ENCODE measurements at places on chromosomes 4 and X. TPM values are rescaled to one million over a fixed set of nuclear protein-coding genes. Genes with fewer than 3 reads are reported as not detected.
A peak's percentile ranks its signal among the peaks of the same experiment; 100 is the strongest.

DNA sequence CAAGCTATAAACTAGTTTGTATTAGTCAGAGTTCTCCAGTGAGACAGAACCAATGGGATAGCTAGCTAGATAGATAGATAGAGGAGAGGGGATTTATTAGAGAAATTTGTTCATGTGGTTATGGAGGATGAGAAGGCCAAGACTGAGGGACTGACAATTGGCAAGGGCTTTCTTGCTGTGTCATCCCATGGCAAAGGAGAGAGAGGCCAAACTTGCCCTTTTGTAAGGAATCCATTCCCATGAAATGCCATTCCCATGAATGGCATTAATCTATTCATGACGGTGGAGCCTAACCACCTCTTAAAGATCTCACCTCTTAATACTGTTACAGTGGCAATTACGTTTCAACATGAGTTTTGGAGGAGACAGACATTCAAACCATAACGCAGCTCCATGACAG lies 58.1 kb downstream of the LINC00632 start:
- no peak for DNase-seq

DNA sequence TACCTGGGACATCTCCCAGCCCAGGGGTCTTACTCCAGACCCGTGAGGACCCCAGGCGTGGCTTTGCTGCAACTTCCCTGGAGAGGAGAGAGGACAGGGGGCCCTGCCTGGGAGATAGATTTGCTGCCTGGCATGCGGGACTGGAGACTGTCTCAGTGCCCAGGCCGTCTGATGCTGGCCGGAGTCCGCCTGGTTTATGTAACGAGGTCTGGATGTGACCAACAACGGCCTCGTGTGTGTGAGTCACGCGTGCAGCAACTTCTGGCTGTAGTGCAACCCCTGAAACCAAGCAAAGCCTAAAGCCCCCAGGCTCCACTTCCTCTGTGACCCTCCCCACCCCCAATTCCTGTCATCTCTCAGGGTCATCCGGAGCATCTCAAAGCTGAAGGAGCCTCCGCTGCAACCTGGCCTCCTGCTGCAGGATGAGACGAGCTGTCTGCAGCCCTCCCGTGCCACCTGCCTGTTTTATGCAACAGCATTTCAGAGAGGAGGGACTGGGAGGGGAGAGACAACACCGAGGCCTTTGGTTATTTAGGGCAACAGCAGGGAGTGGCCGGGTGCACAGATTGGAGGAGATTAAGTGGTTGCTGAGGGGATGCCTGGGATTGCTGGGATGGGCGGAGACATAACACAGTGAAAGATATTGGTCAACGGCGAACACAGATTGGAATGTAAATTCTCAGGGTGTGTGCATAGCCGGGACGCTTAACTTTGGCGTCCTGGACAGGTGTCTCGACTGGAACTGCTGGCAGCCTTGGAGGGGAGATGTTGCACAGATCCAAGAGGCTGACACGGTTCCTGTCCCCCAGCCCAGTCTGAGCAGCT lies 16.0 kb downstream of the XG start:
- DNase-seq: peak; percentile 23

DNA sequence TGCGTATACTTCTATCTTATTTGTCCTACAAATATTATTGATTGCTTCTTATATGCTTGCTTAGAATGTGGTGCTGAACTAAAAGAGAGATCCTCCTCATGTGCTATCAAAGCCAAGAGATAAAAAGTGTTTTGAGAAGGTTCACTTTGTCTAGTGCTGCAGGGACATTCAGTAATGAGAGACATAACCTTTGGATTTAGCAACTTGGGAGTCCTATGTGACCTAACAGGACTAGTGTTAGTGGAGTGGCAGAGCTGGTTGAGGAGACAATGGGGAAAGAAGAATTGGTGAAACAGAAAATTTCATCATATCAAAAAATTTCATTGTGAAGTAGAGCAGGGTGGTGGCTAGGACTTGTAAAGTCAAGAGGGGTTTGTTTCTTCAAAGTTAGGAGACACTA lies 117.0 kb downstream of the RAPGEF2 start:
- no peak for DNase-seq

DNA sequence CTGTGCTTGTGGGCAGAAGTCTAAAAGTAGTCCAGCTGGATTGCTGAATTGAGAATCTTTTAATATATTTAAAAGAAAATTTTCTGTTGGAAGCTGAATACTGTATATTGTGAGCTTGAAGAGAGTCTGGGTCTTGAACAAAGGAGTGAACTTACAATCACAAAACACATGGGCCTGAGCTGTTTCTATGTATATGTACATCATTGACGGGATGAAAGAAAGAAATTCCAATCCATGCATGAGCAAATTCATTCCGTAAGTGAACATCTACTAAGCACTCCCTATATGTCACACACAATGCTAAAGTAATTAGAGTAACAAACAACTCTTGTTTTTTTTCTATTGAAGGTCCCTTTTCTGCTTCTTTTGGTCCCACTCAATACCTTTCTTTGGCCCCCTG lies 331.0 kb downstream of the HS3ST1 start:
- DNase-seq: no peak

DNA sequence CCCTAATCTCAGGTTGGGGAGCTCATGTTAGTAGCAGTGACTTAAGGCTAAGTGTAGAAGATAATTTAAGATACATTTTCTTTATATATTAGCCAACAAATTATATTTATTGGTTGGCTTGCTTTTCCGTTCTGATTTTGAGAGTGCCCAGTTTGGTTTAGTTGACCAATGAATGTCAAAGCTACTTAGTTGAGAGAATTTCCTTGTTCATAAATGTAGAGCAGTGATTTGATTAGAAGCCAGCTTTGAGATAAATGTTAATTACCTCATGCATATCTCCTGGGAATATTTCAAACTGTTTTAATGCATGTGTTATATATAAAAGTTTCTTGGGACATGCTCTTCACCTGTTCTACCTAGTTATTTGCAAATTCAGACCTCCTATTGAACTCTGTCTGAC lies 44.3 kb downstream of the SPATA18 start:
- no peak for DNase-seq

DNA sequence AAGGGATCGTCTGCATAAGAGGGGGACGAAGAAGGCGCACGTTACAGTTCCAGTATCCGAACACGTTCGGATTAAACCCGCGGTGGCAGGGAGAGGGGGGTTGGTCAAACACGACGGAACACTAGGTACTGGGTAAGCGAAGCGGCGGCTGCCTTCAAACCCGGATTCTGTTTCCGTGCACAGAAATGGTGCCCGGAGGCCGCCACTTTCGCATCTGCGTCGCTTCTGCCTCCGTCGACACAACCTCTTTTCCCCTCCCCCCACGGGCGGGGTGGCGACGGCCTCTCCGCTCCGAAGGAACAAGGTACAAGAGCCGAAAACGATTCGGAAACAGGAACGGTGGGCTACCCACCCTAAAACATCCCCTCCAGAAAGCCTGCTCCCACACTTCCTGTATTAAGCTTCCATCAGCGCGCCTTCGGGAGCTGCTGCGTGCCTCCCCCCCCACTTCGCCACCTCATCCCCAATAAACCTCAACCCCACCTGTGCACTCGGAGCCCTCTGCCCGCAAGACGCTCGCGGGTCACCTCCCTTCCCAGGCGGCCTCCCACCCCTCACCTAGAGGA lies 667 bp downstream of the G3BP2 start:
- DNase-seq: peak; percentile 89

GRCh38 chrX:67544281-67545035 lies 637 bp downstream of the AR start:
- DNase-seq: no peak

GRCh38 chrX:78527818-78528217 lies 131.3 kb downstream of the RTL3 start:
- DNase-seq: no peak

- DNase-seq: no peak
Measured at GRCh38 chr4:150343796-150344195, 238.2 kb upstream of the MAB21L2 start.

- DNase-seq: no peak
Measured at GRCh38 chr4:55763996-55764395, 55.6 kb upstream of the EXOC1L start.

- no peak for DNase-seq
Measured at GRCh38 chrX:136487647-136488046, at the start of gene BRS3. BRS3 (plus strand) TSS chrX:136487947; CDS start chrX:136488115, 168 bp downstream.

- no peak for DNase-seq
Measured at GRCh38 chrX:129726307-129727111, 12.3 kb upstream of the XPNPEP2 start.

DNA sequence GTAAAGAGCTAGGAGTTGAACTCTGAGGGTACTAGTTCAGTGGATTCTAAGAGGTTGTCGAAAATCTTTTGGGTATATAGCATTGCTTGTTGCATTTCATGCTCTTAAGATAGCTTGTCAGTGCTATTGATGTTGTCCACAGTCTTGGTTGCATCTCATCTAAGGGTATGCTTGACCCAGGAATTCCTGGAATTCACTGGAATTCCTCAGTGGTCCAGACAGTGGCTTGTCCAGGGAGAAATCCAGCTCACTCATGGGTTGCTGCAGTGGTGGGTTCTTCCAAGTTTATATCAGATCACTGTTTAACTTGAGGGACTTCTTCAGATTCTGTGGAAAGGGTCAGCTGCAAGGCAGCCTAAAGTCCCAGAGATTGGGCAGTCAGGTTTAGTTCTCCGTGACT lies 29.8 kb upstream of the SMARCAD1 start:
- DNase-seq: no peak

GRCh38 chr4:139227729-139228404 lies 50.8 kb upstream of the ELF2 start:
- no peak for DNase-seq

DNA sequence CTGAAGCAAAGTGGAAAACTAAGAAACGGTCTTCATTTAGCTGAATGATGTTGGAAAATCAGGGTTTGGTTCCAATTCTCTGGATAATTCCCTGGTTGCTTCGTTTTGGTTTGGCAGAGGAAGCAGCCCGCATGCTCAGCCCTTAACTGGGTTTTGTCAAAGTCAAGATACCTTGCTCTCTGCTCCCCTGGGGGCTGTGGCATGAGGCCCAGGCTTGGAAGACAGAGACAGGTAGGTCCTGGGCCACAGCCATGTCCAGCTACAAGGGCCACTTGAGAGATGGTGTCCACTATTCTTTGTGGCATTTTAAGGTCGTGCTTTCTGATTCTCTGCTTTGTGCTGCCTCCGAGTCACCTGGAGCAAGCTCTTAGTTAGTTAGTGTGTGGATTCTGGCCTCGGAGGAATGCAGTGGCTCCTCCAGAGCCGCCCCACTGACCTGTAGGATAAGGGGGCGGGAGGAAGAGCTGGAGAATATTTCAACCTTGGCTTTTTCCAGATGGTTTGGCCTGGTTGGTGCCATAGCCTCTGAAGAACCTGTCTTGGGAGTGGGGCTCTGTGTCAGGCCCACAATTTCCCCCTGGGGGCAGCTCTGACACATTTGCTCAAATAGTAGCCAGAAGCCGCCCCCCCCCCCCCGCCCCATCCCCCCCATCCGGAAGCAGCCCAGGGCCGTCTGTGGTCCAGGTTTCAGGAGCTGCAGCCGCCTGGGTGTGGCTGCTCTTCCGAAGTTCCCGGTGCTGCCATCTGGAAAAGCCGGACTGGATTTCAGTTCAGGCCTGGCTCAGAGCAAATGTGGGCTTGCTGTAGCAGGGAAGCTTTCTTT lies 147.1 kb downstream of the NHS start:
- no peak for DNase-seq

DNA sequence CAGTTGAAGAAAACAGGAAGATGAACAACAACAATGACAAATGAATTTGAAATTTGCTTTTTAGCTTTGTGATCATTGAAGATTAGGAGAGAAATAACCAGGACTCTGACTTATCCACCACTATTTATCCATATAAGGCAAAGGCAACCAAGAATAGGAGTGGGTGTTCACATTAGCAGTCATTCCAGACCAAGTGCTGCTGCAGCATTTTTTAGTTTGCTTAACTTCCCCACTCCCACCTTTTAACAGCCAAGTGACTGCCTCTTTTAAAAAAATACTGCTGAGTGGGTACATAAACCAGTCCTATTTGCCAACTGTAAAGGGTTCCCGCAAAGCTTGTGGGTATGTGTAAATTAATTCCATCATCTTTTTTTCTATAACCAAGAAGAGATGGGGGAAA lies 230.9 kb downstream of the IQCM start:
- DNase-seq: no peak

- DNase-seq: no peak
Measured at GRCh38 chrX:148755111-148755510, 254.7 kb downstream of the AFF2 start.

DNA sequence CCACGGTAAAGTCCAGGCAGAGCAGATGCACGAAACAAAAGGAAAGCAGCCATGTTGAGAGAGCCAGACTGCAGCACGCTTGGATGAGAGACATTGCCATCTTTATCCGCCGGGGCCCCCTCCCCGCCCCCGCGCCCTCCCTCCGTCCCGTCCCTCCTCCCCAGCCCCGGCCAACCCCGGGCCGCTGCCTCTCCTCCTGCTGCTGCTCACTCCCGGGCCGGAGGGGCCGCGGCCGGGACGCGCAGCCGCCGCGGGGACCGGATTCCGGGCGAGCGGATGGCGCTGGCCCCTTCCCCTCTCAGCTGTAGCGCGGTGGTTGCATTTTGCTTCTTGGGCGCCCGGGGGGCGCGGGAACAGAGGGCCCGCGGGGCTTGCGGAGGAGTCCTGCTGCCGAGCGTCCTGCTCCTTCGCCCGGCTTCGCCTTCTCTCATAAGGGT lies 542 bp downstream of the RNF150 start:
- peak; percentile 26 for DNase-seq

DNA sequence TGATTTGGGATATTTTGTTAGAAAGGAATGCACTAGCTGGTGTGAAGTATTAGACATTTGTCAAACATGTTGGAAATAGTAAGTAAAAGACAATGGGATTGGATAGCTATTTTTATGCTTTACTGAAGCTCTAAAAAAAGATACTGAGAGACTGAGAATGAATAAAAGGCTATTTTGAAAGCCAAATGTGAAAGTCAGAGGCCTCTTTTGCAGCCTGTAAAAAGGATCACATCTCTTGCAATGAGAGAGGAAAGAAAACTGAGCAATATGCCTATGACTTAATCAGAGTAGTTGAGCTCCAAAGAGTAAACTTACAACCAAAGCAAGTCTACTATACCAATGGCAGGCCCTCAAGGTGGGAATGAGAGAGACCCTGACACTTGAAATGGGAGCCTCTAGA lies 212.6 kb upstream of the LCORL start:
- no peak for DNase-seq

DNA sequence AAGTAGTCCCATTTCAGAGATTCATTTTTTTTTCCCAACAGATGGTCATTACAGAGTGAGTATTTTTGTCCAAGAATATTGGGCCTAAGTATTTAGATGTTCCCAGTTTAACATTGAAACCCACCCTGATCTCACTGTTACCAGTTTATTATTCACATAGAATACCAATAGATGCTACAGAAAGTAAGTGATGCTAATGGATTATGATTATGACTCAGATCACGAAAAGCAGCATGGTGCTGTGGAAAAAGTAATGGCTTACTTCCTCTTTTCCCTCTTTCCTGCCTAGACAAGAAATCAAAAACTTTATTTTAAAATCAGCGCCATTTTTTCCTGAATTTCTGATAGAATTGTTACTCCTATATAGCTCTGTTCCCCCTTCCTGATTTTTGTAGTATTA lies 51.9 kb downstream of the GSPT2 start:
- DNase-seq: no peak

- no peak for DNase-seq
Measured at GRCh38 chr4:4539481-4539880, 2.4 kb downstream of the STX18 start.

The ZIC3 gene
- total RNA-seq: not detected

The CHIC2 gene
- 21.2 TPM for total RNA-seq

The EFNB1 gene
- 68.5 TPM for total RNA-seq

The TCP11X2 gene
- total RNA-seq: not detected

The FGFR3 gene
- total RNA-seq: 57.4 TPM

The KLKB1 gene
- 1.2 TPM for total RNA-seq

The LUZP4 gene
- not detected for total RNA-seq

The FGB gene
- not detected for total RNA-seq

The MAGEA2B gene
- total RNA-seq: not detected

All from left colon (tissue), 2 donors.